ENCODE measurements at places on chromosomes 3 and 15.

DNA sequence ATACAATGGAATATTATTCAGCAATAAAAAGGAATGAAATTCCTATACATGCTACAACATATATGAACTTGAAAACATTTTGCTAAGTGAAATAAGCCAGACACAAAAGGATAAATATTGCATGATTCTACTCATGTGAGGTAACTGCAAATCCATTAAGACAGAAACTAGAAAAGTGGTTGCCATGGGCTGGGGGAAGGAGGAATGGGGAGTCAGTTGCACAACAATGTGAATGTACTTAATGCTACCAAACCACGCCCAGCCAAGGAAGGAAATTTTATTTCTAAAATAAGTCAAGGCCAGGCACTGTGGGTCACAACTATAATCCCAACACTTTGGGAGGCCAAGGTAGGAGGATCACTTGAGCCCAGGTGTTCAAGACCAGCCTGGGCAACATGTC, 9.8 kb upstream of the GMPPB start:
- DNase-seq: no peak

DNA sequence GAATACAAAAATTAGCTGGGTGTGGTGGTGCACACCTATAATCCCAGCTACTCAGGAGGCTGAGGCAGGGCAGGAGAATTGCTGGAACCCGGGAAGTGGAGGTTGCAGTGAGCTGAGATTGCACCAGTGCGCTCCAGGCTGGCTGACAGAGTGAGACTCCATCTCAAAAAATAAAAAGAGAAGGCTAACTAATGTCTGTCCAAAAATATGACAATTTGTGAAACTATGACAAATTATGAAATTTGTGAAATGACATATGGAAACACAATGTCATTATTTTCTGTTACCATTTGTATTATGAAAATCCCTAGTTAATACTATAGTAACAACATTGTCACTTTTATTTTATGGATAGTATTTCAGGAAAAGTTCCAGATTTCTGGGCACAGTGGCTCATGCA, 1306.3 kb upstream of the EPHA6 start:
- DNase-seq: no peak

GRCh38 chr3:58471025-58471887, 20.6 kb upstream of the KCTD6 start:
- no peak for DNase-seq

DNA sequence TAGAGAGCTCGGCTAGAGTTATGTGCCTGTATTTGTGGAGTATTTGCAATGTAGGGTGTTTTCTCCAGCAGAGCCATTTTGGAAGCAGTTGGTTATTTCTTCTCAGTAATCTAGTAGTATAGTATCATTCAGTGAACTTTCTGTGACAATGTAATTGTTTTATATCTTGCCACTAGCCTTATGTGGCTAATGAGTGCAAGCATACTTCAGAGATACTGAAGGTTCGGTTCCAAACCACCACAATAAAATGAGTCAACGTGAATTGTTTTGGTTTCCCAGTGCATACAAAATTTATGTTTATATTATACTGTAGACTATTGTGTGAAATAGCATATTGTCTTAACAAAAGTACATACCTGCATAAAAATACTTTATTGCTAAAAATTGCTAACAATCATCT, 286.9 kb upstream of the TBL1XR1 start:
- DNase-seq: no peak

DNA sequence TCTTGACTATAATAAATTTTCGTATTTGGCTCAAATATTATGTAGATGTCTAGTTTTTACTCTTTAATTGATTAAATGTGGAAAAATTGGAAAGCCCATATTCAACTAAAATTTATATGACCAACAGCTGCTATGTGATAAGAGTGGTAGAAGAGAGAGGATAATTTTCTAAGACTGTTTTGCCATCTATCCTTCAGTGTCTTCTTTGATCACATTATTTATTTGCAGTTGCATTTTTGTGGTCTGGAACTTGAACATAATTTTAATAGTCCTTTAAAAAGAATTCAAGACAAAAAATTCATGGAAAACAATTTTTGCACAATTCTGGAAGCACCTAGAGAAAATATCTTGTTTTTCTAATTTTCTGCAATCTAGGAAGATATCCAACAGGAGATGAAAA, 213.3 kb upstream of the THBS1 start:
- DNase-seq: no peak

DNA sequence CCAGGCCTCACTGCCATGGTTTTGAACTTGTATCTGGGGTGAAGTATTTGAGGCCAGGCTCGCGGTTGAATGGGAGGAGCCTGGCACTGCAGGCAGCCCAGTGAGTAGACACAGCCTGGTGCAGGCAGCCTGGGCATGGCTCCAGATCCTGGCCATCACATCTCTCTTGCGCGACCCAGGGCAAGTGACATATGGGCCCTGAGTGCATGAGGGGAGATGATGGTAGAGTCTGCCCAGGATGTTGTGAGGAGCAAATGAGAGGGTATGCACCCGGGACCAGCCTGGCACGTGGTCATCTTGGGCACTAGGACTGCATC, 103.5 kb downstream of the TBC1D2B start:
- no peak for DNase-seq

- DNase-seq: no peak
These were observed 1.2 kb downstream of the OSBPL11 start for GRCh38 chr3:125594125-125594524.

DNA sequence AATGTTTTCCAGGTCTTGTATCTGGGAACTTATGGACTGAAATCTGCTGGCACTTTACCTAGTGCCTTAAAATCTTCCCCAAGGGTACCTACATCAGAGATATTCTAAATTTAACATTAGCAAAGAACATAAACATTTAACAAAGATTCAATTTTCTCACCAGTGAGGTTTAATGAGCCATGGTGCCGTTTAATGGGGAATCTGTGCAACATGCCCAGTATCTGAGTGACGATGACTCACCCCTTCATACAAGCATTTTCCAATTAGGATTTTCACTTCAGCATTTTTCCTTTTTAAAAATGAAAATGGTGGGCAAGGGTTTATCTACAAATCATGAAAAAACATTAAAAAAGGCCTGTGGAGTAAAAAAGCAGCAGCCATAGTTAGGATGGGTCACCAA, 189.4 kb downstream of the SLC9A9 start:
- DNase-seq: no peak

- no peak for DNase-seq
These were observed 1284.7 kb downstream of the ROBO1 start for GRCh38 chr3:78483090-78483489.

- no peak for DNase-seq
These were observed 204.7 kb downstream of the TBL1XR1 start for GRCh38 chr3:176992565-176992964.
